ENCODE measurements at places on chromosomes 2 and 18.

DNA sequence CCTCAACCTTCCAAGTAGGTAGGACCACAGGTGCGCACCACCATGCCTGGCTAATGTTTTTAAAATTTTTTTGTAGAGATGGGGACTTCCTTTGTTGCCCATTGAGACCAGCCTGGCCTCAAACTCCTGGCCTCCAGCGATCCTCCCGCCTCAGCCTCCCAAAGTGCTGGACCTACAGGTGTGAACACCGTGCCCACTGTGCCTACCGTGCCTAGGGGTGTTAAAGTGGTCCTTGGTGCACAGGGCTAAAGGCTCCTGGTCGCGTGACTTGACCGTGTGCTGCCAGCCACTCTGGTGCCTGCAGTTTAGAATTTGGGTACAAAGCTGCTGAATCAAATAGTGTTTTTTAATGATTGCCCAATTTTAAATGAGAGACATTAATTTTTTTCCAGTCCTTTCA lies 51.0 kb upstream of the KCNG2 start:
- DNase-seq, result no peak

DNA sequence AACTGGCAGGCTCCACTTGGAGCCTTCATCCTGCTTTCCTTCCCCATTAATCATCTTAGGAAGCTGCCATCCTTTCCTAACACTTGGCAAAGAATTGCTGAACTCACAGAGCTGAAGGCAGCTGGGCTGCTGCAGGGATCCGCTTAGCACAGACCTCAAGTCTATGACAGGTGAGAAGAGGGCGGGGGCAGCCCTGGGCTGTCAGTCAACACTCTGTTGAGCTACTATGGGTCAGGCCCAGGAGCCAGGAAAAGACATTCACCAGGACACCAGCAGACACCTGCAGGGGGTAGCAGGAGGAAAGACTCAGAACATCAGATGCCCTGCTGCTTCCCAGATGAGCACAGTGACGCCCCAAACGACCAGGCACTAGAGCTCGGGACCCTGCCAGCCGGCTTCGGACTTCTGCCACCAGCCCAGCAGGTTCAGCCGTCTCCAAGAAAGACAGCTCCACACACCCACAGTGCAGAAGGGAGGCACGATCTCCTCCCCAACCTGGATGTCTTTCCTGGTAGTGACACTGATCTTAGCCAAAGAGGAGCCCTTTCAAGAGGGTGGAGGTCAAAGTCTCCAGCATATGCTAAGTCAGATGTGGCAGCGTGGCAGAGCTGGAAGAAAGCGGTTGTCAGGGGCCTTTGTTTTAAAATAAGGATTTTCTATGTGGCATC lies 55.2 kb downstream of the SNORC start:
- DNase-seq, result no peak

GRCh38 chr2:240615396-240615795 lies 9.9 kb upstream of the GPR35 start:
- no peak for DNase-seq

DNA sequence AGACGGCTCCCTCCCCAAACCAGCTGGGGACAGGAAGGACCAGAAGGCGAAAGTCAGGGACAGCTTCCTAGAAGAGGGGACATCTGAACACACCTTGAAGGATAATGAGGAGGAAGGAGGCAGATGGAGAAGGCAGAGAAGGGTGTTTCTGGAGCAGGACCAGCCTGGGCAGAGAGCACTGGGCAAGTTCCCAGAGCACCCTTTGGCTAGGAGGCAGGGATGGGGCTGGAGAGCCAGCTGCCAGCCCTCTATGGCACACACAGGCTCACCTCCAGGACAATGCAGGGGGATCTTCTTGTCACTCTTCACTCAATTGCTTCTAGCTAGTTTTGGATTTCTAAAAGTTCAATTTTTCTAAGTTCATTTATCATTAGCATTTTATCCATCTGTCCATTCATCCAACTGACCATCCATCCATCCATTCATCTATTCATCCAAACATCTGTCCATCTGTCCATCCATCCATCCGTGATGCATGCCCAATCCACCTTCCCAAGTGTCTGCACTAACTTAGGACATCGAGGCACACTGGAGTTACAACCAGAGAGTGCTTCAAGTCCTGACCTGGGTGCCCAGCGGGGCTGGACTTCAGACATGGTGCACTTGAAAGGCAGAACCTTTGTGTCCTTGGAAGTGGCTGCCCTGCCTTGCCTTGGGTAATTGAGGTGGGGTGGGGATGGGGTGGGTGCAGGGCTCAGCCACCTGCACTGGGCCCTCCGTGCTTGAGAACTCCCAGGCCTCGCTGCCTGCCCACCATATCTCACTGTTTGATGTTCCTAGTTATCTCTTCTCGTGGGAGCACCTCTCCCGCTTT lies 42.5 kb downstream of the INHBB start:
- no peak for DNase-seq

DNA sequence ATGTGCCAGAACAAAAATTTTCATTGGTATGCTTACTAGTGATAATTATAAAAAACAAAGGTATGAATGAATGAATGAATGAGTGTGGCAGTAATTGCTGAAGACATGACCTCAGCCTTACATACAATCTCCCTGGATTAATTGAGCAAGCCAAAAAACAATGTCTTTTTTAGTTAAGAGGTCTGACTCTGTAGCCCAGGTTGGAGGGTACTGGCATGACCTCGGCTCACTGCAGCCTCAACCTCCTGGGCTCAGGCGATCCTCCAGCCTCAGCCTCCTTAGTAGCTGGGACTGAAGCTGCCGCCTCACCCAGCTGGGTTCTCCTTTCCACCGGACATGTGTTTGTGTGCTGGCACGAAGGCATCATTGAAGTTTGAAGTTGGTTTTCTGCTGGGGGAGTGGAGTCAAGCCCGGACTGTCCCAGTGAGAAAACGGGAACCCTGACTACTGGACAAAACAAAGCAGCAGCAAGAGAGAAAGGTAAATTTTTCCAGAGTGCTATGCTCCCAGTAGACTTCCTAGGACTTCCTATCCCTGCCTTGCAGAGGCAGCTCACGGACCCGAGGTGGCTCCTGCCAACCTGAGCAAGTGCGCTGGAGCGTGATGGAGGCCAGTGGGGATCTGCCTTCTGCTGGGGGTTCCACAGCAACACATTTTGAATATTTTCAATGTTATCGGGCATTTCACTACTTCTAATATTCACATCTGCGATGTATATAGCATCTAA lies 6.4 kb upstream of the IMP4 start:
- DNase-seq, result peak; percentile 57

DNA sequence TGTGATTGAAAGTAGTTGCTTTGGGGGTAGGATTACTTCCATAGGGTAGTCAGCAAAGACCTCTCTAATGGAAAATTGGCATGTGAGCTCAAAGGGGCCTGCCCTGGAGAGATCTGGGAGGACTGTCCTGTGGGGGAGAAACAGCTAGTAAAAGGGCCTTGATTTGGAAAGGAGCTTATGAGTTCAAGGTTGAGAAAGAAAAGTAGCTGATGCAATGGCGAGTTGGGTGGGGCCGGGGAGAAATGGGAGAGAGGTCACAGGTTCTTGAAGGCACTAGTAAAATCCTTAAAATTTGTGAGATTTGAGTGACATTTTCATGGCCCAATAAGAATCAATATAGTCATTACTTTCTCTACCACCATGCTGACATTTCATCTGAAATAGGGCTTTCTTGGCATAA lies 82.0 kb upstream of the CCDC195 start:
- DNase-seq, result no peak

GRCh38 chr2:79740879-79741443 lies 228.1 kb downstream of the CTNNA2 start:
- no peak for DNase-seq

DNA sequence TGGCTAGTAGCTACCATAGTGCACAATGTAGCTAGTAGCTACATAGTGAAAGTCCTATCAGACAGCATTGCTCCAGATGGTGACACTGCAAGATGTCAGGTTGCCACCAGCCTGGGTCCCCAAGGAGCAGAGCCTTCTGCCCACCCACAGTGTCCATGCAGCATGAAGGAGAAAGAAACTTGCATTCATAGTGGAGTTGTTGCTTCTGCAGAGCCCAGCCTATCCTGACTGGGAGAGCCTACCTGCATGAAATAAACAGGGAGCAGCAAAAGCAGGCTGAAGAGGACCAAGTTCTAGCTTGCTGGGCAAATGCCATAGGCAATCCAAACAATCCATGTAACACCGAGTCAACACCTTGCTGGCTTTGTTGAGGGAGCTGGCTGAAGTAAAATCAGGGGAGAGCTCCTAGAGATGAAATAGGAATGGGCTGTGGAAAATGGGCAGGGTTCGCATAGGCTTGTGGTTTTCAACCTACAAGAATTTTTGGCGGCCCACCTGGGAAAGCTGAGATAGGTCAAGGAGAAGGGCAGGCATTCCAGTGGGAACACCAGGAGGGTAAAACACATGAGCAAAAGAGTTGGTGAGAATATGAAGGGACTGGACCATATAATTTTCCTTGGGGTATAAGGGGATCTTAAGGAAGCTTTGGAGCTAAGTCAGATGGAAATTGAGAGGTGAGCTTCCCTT lies 195.8 kb downstream of the CYP26B1 start:
- DNase-seq, result no peak

DNA sequence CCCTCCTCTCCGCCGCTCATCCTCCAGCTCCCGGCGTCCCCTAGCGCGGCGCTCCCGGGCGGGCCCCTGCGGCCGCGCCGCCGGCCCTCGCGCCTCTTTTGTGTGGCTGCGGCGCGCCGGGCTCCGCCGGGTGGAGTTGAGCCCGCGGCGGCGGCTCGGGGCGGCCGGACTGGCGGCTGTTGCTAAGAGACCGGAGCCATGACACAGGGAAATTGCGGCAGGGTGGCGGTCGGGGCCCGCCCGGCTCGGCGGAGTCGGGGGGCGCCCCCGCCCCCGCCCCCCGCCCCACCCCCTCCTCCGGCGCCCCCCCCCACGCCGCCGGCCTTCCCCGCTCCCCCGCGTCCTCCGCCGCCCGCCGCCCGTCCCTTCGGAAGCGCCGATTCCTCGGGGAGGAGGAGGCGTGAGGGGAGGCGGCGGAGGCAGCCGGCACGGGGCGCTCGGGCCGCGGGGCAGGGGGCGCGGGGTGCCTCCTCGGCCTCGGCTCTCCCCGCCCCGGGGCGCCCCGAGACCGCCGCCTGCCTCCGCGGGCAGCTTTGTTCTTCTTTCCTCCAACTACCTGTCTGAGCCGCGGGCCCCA lies at the start of gene TMEM200C:
Gene TMEM200C, minus strand, starts transcription at position 224 of the 577 bp plus-strand sequence. CDS start 3,459 bp downstream, outside the sequence.
- peak; percentile 32 for DNase-seq

DNA sequence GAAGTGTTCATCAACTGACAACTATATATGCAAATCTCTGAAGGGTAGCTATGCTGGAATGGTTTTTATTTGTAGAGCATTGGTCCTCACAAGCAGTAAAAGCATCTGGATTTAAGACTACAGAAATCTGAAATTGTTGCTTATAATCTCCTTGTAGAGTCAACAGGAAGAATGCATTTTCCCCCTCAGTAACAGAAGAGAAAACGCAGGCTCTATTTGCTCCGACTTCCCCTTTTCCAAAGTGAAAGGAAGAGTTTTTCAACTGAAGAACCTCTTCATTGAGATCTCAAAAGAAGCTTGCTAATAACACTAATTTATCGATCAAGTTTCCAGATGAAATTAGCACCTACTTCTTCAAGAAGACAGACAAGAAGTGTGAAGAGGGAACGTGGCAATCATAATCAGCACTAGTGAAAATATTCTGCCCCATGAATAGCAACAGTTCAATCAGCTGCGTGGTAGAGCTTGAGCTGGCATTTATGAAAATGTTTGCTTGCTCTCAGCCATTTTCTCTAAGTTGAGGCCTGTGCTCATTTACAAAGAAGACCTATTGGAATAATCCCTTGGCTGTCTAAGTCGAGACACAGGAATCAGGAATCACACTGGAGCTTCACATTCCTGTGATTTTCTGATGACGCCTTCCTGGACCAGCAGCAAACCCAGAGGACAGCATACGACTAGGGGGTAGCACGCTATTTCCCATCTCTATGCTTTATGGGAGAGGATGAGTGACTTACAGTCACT lies 43.7 kb downstream of the TGIF1 start:
- DNase-seq, result no peak

DNA sequence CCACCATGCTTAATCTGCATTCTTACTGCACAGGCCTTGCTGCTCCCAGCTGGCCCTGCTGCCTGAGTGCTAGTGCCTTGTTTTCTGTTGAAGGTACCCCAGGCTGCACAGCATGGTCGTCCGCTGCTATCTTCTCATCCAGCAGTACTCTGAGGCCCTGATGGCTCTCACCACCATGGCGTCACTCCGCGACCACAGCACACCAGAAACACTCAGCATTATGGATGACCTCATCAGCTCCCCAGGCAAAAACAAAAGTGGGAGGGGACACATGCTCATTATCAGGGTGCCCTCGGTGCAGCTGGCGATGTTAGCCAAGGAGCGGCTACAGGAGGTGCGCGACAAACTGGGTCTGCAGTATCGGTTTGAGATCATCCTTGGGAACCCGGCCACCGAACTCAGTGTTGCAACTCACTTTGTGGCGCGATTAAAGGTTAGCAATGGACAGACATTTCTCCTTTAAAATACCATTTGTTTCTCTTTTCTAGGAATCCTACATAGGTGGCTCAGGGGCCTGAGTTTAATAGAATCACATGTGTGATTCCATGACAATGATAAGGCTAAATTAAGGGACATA lies 110.5 kb downstream of the ESCO1 start:
- no peak for DNase-seq

- DNase-seq, result peak; percentile 8
Observed at GRCh38 chr2:209663139-209663538, 108.5 kb upstream of the UNC80 start.

DNA sequence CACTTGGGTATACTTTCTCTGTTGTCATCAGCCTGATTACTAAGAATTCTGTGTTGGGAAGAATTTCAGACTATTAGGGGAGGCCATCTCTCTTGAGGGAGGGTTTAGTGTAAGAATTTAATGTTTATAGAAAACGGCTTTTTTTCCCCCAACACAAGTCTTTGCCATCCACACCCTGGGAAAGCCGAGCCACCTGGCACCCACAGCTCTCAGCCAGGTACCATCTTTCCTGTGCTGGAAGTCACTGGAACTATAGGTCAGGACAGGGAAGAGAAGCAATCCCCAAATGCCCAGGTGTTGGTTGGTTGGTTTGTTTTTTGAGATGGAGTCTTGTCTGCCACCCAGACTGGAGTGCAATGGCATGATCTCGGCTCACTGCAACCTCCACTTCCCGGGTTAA lies 155.1 kb downstream of the SMAD7 start:
- no peak for DNase-seq

GRCh38 chr2:29293830-29294438 lies 178.7 kb downstream of the CLIP4 start:
- no peak for DNase-seq

- no peak for DNase-seq
Observed at GRCh38 chr2:236840215-236840614, 245.5 kb upstream of the COPS8 start.
